Left forelimb (tissue), 1 donor: ENCODE measurements at places on chromosomes 1 and 21.

GRCh38 chr1:91712981-91713841 lies 172.7 kb downstream of the TGFBR3 start:
- DNase-seq = no peak

DNA sequence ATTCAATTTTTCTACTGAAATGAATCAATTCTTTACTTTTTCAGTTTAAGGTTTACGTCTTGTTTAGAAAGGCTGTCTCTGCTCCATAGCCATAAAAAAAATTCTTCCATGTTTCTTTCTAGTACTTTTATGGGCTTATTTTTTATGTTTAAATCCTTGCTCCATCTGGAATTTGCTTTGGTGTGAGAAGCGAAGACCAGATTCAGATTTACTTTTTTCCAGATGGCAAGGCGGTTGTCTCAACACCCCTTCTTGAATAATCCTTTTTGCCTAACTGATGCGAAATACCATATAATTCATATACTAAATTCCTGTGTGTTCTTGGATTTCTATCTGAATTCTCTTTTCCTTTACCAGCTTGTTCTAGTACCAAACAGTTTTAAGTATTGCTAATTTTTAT lies 101.5 kb downstream of the C1orf94 start:
- no peak for DNase-seq

DNA sequence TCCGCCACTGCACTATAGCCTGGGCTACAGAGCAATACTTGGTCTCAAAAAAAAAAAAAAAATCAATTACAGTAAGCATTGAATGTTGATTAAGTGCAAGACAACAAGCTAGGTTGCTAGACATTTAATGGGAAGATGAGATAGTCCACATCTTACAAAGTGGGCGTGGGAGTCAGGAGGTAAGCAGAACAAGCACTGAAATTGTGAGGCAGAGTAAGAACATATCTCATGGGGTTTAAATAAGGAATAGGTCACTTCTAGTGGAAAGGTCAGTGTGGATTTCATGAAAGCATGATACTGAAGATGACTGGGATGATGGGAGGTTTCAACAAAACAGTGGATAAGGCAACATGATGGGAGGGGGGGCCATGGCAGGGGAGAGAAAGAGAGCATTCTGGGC lies 1.9 kb upstream of the OLFML2B start:
- no peak for DNase-seq

DNA sequence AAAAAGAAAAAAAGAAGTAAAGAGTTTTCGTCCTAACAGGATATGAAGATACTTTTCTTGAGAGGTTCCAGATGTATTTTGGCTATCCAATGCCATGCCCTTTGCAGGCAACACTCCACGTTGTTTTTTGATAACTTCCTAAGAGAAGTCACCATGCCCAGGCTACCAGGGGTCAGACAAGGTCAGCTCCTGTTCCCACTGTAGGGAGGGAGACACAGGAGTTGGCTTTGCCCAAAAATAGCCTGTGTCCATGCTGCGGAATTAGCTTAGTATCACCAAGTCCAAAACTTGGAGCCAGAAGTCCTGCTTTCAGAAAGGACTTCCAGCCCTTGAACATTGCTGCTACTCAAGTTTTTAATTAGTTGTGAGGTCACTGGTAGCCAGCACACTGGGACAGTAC lies 62.1 kb upstream of the NRIP1 start:
- DNase-seq = no peak

GRCh38 chr1:89822999-89823628 lies 2.3 kb downstream of the LRRC8D start:
- no peak for DNase-seq

DNA sequence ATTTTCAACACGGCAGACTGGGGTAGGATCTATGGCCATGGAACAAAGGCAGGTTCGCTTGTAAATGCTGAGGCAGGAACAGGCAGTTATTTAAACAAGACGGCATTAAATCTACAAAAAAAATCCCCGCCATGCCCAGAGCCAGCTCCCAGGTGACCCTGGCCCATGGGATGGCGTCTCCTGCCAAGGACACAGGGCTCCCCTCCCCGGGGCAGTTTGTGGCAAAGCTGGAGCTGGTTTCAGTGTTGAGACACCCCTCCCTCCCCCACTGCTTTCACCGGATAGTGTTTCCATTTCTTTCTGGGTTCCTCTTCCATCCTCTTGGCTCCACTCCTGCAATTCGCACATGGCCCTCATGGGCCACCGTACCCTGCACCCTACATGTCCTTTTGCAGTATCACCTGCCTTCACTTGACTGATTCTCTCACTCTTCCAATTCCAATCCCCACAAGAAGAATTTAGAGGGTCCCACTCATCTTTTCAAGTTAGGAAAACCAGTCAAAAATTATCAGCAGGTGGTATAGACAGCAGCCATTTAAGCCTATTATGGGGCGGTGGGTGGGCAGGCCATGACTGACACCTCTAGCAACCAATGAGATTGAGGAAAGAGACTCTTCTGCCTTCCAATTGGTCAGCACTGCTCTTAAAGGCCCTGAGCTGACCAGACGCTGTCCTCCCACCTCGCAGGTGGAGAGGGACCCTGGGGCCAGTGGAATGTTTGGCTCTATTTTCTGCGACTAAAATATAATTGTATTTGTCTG lies 52.0 kb downstream of the OLIG1 start:
- peak; percentile 48 for DNase-seq

GRCh38 chr1:199759268-199759730 lies 268.2 kb upstream of the NR5A2 start:
- DNase-seq = no peak

GRCh38 chr1:46689356-46689755 lies 17.7 kb downstream of the TEX38 start:
- DNase-seq = no peak
